ENCODE measurements at places on chromosomes 1 and 21. TPM values are rescaled to one million over a fixed set of nuclear protein-coding genes. Genes with fewer than 3 reads are reported as not detected.

Gene OVAAL
- total RNA-seq = not detected

Gene SYT2
- not detected for total RNA-seq

Gene WNT4
- 0.43 TPM for total RNA-seq

Gene IFNLR1
- under 0.01 TPM for total RNA-seq

Gene SEC16B
- total RNA-seq = 1.6 TPM

Gene CFAP74
- total RNA-seq = not detected

Gene NBPF4
- under 0.01 TPM for total RNA-seq

Gene CFHR5
- not detected for total RNA-seq

Gene RNU1-3
- total RNA-seq = under 0.01 TPM

Gene FBXO28
- 41.5 TPM for total RNA-seq

Gene GPATCH2
- 21.9 TPM for total RNA-seq

Gene AKIRIN1
- total RNA-seq = 44.1 TPM

Gene TMEM79
- total RNA-seq = 1.3 TPM

Gene RSRP1
- total RNA-seq = 95.7 TPM

Gene MAB21L3
- under 0.01 TPM for total RNA-seq

Gene LCE1D
- not detected for total RNA-seq

Gene GUCA2A
- not detected for total RNA-seq

Gene MRPL55
- 39.3 TPM for total RNA-seq

Gene EFCAB14
- 58.3 TPM for total RNA-seq

Gene KRTAP19-3
- not detected for total RNA-seq

Gene FUCA1
- 4.8 TPM for total RNA-seq

Gene FNBP1L
- 5.8 TPM for total RNA-seq

Gene BEND5
- total RNA-seq = not detected

Gene LMX1A
- not detected for total RNA-seq

Gene HENMT1
- 5.2 TPM for total RNA-seq

Gene OR2W3
- 0.97 TPM for total RNA-seq

Gene BSND
- not detected for total RNA-seq

Gene ETNK2
- total RNA-seq = 12.2 TPM

Gene PLA2G2D
- total RNA-seq = not detected

Gene DCST1
- not detected for total RNA-seq

Gene PRR9
- total RNA-seq = not detected

Gene WNT3A
- total RNA-seq = not detected

Gene IL20
- total RNA-seq = 0.86 TPM

Gene C8A
- total RNA-seq = not detected

Gene PRELP
- under 0.01 TPM for total RNA-seq

Gene SPATA45
- total RNA-seq = 0.43 TPM

Gene LENEP
- total RNA-seq = 0.43 TPM

Gene PTGFRN
- total RNA-seq = 22.5 TPM

Gene S100B
- not detected for total RNA-seq

Data from fibroblast of villous mesenchyme (primary cell).